ENCODE measurements at places on chromosomes 3 and 15. TPM values are rescaled to one million over a fixed set of nuclear protein-coding genes. Genes with fewer than 3 reads are reported as not detected.
A peak's percentile ranks its signal among the peaks of the same experiment; 100 is the strongest.

Gene MESP2
- total RNA-seq = 0.28 TPM

Gene TM4SF18
- total RNA-seq = under 0.01 TPM

Gene SCN11A
- total RNA-seq = not detected

Gene POU1F1
- total RNA-seq = not detected

Gene KCNH8
- not detected for total RNA-seq

Gene DUOX1
- total RNA-seq = not detected

Gene LYSMD2
- total RNA-seq = 7.2 TPM

Gene GOLGA8H
- total RNA-seq = not detected

Gene PRTG
- total RNA-seq = 1.7 TPM

Gene MUC13
- not detected for total RNA-seq

- DNase-seq = no peak
These were observed 241.3 kb upstream of the ONECUT1 start for GRCh38 chr15:53031469-53031868.

GRCh38 chr3:42532229-42532628 is 29.8 kb downstream of the VIPR1 start:
- no peak for DNase-seq

DNA sequence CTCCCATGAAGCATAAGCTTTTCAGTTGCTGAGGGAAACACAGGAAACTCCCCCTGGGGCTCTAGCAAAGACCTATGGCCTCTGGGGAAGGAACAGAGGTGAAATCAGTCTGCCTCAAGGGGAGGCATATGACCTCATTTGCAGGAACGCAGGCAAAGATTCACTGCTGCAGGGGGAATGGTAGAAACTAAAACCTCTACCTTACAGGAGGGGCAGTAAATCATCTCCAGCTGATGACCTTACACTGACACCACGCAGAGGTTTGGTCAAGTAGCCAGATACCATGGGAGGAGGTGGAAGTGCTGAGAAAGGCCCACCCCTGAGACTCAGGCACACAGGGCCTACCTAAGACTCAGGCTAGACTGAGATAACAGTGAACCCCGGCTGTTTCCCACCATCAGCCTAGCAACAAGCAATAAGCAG is 81.1 kb downstream of the RAD18 start:
- no peak for DNase-seq

DNA sequence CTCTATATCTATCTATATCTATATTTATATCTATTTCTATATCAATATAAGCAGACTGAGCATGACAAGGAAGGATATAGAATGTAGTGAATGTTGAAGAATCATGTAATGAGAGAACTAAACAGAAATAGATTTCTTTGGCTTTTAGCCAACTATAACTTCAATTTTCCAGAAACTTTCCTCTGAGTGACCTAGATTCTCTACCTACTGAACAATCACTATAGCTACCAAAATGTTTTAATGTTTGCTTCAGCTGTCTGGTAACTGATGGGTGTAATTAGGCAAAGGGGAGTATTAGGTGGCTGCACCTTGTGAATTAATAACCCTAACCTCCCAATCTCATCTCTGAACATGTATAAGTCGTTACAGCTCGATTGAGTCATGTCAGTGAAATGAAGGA is 76.4 kb upstream of the ROBO1 start:
- no peak for DNase-seq

- peak; percentile 55 for DNase-seq
These were observed 63.6 kb downstream of the FAM81A start for GRCh38 chr15:59501597-59501996.

DNA sequence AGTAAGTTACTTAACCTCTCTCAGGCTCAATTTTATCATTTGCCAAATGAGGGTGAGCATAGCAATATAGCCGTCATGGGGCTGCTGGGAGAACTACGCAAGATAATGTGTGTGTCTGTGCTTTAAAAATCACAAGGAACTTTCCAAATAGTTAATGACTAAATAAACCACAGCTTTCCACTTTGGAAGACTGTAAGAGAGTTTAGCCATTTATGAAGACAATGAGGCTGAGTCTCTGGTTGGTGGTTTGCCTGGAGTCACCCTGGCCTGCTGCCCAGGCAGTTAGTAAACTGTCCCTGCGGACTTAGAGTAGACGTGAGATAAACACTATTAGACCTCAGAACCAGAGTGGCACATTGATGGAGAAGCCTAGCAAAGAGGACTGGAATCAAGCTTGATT is 357.7 kb downstream of the CLSTN2 start:
- DNase-seq = no peak

GRCh38 chr3:186454881-186455703 is 89.1 kb downstream of the CRYGS start:
- DNase-seq = no peak

DNA sequence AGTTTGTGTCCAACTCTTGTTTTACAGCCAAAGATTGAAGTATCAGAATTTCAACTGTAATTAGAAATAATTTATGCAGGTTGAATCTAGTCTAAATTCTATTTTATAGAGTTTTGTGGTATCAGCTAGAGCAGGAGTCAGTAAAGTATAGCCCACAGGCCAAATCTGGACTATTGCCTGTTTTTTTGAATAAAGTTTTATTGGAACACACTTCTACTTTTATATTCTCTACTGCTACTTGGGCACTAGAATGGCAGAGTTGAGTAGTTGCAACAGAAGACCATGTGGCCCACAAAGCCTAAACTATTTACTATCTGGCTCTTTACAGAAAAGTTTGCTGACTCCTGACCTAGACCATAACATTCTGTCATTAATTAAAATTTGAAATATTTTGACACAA is 36.3 kb downstream of the TFG start:
- no peak for DNase-seq

DNA sequence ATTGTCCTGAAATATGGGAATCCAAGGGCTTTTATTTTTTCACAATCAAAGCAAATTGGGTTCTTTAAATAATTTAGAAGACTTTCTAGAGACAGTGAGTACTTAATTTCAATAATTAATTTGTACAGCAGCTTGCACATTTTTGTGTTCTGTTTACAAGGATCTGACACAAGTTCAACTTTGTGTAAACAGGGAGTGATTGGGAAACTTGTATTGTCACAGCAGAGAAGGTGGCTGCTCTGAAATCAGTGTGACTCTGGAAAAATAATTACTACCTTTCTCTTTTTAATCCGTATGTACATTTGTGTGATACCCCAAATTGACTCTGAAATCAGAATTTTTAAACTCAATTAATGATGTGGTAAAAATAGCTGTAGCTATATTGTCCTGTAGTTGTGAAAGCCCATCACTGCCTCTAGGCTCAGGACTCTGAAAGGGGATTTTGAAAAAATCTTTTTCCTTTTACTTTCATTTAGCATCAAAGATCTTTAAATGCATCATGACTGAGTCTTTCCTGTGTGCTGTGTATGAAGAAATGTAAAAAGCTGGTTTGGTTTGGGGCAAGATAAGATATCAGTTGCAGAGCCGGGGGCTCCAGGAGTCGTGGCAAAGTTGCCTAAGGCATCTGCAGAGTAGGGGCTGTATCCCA is 45.1 kb downstream of the MFSD1 start:
- DNase-seq = no peak

- DNase-seq = peak; percentile 56
These were observed 28.7 kb downstream of the LRRK1 start for GRCh38 chr15:100947760-100948429.

- DNase-seq = no peak
These were observed 25.8 kb upstream of the NFKBIZ start for GRCh38 chr3:101823525-101823924.

GRCh38 chr15:90957791-90958190 is 3.1 kb downstream of the RCCD1 start:
- no peak for DNase-seq

- DNase-seq = peak; percentile 27
These were observed 29.6 kb downstream of the PSTPIP1 start for GRCh38 chr15:77024273-77025082.

DNA sequence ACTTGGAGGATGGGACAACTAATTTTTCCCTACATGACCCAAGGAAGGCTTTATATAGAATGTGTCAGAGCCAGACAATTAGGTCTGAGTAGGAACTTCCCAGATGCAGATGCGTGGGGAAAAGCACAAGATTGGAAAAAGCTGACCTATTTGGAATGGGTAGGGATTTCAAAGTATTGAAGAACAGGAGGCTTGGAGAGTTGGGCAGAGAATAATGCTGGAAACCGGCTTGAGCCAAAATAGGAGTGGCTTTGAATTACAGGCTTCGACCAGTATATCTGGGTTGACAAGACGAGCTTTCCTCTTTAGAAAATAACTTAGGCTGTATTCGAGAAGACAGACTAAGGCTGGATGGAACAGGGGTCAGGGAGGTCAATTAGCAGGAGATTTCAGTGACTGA is 181.1 kb downstream of the GBE1 start:
- DNase-seq = no peak

- no peak for DNase-seq
These were observed 3.6 kb upstream of the TNK2 start for GRCh38 chr3:195911946-195912270.

DNA sequence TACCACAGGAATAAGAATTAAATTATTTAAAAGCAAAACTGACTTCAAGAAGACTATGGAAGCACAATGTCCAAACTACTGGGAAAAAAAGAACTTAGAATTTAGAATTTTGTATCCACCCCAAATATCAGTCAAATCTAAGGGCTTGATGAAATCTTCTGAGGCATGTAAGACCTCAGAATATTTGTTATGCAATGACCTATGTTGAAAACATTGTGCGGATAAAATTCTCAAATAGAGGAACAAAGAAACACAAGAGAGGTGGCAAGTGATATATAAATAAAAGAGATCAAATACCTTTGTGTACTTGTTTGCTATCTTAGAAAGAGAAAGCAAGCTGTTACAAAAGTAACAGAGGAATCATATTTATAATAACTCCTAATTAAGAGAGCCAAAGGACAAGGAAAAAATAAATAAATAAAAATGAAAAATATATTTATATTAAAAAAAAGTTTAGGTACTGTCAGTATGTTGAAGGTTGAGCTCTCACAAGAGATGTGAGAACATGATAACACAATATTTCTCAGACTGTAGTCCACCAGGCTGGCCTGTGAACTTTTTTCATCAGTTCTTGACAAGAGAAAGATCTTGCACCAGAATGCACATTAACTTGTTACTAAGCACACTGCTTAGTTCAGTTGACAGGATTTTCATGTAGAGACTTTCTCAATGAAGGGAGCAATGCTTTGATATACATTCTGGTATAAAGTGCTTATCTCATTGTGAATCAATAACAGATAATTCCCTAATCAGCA is 50.0 kb downstream of the CPA3 start:
- no peak for DNase-seq

GRCh38 chr3:190384309-190384756 is 3.6 kb upstream of the CLDN16 start:
- peak; percentile 69 for DNase-seq

GRCh38 chr3:152497457-152497856 is 228.7 kb downstream of the MBNL1 start:
- DNase-seq = peak; percentile 24

DNA sequence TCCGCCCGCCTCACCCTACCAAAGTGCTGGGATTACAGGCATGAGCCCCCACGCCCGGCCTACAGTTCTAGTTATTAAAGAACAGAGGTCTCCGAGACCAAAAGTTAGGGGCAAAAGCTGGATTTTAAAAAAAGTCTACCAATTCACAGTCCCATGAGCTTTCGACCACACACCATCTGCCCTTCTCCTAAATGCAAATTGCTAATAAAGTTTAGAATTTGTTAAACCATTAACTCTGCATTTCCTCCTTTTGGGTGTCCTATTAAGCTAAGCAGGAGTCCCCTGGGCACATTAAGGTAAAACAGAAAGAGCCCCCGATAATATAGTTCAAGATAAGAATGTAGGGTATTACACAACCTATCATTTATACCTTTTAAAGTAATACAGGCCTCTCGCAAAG is 322.7 kb downstream of the FOXP1 start:
- no peak for DNase-seq

GRCh38 chr3:132650153-132650552 is 9.5 kb downstream of the ACAD11 start:
- DNase-seq = no peak

GRCh38 chr15:77870195-77871065 is 207.1 kb downstream of the TBC1D2B start:
- DNase-seq = peak; percentile 53

- DNase-seq = no peak
These were observed 140.7 kb downstream of the TCF12 start for GRCh38 chr15:57059026-57059660.

DNA sequence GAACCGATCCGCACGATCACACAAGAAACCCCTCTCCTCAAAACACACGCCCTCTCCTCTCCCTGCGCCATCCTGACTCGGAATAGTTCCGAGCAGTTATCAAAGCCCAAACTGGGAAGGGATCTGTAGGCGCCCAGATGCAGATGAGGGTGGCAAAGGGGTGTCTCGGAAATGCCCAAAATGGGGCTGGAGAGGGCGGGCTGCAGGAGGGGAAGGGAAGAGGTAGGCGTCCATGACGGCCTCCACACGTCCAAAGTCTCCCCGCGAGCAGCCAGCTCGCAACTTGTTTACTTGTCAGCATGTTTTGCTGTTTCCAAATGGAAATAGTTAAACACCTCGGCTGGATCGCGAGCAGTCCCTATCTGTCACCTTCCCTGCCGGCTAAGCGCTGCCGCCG is 1.5 kb downstream of the NTRK3 start:
- DNase-seq = no peak

GRCh38 chr3:138452436-138452835 is 18.0 kb downstream of the ESYT3 start:
- DNase-seq = no peak

DNA sequence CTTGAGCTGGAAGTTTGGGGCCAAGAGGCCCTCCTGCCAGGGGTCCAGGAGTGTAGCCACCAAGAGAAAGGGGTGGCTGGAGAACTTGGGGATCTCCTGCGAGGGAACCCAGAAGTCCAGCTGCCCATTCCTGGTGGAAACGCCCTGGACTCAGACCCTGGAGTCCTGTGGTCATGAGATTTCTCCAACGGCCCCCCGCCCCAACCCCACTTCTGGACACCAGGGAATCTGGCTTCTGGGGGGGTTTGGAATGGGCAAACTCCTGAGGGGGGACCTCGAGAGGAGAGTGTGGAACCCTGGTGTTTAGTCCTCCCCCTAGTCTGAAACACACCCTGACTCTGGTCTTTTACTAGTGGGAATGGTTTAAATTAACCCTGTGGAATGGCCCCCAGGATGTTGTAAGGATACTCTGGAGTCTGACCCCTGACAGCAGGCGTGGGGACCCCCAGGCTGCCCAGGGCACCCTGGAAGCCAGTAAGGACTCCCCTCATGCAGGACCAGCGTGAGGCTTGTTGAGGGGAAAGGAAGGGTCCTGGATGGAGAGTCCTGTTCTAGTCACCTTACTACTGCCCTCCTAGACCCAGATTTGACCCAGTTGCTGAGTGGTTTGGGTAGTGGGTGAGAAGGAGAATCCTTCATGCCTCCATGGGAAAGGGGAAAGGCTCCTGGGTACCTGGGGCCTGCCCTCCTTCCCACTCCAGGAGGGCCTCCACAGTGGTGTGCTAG is 540 bp downstream of the KLHDC8B start:
- no peak for DNase-seq

- DNase-seq = no peak
These were observed 110.7 kb upstream of the C2CD4B start for GRCh38 chr15:62275831-62276230.

- no peak for DNase-seq
These were observed 398.5 kb downstream of the VPS13C start for GRCh38 chr15:61661791-61662190.
